ENCODE measurements at places on chromosomes 2 and 18.
A peak's percentile ranks its signal among the peaks of the same experiment; 100 is the strongest.

DNA sequence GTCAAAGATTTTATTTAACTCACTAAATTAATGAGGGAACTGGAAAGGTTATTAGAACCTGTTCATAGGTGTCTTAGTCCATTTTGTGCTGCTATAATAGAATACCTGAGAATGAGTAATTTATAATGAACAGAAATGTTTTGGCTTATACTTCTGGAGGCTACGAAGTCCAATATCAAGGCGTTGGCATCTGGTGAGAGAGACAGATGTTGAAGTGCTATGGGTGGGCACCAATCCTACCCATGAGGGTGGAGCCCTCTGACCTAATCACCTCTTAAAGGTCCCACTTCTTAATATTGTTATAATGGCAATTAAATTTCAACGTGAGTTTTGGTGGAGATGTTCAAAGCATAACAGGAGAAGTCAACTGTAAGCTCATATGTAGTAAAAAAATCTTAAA, 5.1 kb downstream of the RPIA start:
- no peak for DNase-seq

- DNase-seq = peak; percentile 23
Measured at GRCh38 chr2:144596073-144596871, 76.4 kb upstream of the ZEB2 start.

DNA sequence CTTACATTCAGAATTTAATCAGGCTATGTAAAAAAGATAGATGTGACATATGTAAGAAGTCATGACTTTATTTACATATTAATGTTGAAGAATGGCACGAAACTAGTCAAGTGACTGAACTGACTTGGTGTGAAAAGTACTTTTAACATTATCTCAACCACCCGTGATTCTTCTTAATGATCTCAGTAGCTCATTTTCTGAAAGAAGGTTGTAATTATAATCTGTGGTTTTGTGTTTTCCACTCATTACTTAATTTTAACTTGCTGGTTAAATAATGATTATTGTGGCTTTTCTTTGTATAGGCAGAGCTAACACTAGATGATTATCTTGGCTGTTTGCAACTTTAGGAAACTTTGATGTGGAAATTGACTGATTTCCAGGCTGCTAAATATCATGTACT, 18.5 kb downstream of the KCNJ13 start:
- no peak for DNase-seq

DNA sequence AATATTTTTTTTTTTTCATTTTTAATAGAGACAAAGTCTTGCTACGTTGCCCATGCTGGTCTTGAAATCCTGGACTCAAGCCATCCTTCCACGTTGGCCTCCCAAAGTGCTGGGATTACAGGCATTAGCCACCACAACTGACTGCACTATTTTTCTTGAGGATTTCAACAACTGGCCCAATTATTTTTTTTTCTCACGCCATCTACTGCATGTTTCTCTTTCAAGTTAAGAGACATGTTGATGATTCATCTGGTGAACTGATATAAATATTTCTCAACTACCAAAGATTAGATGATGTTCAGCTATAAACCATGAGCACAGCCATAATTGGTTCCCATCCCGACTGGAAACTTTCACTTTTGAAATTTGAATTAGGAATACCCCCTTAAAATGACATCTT, 688.4 kb upstream of the SYT4 start:
- no peak for DNase-seq

GRCh38 chr2:31384351-31384750, 30.2 kb downstream of the XDH start:
- DNase-seq = no peak

GRCh38 chr2:190173392-190173791, 110.9 kb upstream of the MSTN start:
- DNase-seq = no peak

- peak; percentile 2 for DNase-seq
Measured at GRCh38 chr2:224025874-224026273, 13.2 kb downstream of the SERPINE2 start.

DNA sequence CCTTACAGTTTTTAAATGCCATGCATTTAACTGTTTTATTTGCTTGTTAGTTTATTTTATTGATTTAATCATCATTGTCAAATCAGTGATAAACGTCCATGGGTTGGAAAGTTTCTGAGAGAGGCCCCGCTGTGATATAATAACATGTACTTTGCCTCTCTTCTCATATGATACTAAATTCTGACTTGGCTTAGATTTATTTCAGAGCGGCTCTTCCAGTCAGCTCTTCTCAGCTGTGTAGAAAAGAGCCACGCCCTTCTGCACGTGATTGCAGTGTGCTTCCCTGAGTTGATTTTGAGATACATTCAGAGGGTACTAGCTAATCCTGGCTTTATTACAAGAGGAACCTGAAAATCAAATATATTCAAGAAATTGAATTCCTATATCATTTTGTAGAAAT, 218.6 kb downstream of the KCNE4 start:
- peak; percentile 63 for DNase-seq

DNA sequence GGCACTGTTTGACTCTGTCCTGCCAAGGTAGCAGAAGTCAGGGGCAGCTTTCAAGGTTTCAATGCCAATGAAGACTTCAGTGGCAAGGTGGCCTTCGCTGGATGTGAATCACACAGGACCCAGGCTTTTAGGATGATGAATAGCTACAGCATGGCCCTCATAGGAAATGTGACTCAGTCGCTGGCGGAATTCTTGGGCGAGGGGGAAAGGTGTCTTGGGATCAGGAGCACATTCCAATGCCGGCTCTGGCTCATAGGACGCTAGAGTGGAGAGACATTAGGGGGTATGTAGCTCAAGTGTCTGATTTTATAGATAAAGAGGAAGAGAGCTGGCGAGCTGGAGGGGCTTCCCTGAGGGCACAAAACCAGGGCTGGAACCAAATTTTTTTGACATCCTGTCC, 68.6 kb downstream of the SMIM21 start:
- no peak for DNase-seq

- no peak for DNase-seq
Measured at GRCh38 chr2:120561379-120562035, 174.2 kb upstream of the GLI2 start.

- DNase-seq = no peak
Measured at GRCh38 chr2:3535794-3536681, 16.7 kb upstream of the ADI1 start.
